ENCODE measurements at places on chromosomes 1 and 21.

GRCh38 chr21:33029385-33029921, 3.7 kb downstream of the OLIG2 start:
- DNase-seq = no peak

- DNase-seq = no peak
Measured at GRCh38 chr1:56547473-56547872, 31.9 kb downstream of the PLPP3 start.

- DNase-seq = peak; percentile 45
Measured at GRCh38 chr1:21779613-21780521, 3.1 kb downstream of the USP48 start.

- DNase-seq = no peak
Measured at GRCh38 chr1:151916726-151917370, 7.5 kb upstream of the THEM4 start.

GRCh38 chr1:116961606-116962005, 40.0 kb upstream of the CD101 start:
- no peak for DNase-seq

DNA sequence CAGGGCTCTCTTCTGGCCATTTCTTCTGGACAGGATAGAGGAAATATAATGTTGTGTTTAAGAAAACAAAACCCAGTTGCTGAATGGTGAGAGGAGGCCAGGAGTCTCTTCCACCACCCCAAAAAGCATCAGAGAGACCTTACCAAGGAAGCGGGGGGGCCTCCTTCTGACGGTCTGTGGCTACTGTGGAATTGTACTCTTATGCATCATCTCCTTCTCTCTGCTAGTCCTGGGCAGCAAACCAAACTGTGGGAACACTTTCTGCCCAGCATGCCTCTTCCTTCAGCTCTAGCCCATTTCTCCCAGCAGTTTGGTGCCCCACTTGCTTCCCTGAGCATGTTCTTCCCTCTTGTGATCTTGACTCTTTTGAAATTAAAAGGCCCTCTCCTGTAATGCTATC, 157.7 kb downstream of the HHIPL2 start:
- DNase-seq = no peak

DNA sequence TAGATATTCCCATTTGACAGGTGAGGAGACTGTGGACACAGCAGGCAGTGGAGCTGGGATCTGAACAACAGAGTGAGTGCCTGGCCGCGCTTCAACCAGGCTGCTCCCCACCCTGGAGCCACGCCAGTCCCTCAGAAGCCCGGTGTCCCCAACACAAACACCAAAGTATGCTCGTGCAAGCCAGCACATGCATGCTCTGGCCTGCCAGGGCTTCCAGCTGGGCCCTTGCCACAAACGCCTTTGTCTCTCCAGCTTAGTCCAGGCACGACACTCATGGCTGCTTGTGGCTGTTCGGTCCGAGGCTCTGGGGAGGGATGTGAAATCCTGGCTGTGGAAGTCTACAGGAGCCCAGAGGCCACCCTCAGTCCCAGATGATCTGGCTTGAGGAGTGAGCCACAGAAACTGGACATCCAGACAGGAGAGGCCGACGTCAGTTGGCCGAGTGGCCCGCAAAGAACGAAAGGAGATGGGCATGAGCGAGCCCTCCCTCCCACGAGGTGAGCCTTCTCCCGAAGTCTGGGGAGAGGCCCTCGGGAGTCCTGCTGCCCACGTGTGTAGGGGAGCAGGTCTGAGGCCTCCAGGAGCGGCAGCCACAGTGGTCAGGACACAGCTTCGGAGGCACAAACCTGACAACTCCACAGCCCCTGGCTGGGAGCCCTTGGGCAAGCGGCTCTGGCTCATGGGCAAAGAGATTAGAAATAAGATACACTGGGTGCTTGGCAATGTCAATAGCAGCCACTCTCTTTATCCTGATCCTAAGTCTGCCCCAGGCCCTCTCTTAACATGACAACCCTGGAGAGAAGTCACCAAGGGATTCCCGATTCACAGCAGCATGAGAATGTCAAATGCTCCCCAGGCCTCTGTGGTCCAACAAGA, 117.1 kb upstream of the IFFO2 start:
- DNase-seq = no peak

DNA sequence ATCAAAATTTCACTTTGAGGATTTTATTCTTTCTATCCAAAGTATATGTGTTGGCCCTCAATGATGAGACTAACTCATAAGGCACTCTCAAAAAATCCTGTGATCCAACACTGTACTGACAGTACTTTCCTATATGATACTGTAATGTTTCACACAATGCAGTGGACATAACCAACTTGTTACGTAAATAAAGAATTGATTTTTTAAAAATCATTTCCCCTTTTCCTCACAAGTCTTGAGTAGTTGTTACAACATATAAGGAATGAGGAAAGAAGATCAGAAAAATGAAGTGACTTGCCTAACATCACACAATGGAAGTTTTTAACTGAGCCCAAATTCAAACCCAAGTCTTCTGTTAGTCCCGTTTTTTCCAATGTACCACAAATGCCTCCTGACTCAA, 17.2 kb downstream of the PTP4A2 start:
- no peak for DNase-seq

Measured in CD4-positive, alpha-beta T cell treated with Interferon alpha-2 for 1 hour (primary cell).